Activated CD4-positive, alpha-beta T cell treated with anti-CD3 and anti-CD28 coated beads, Interleukin-2, amount 50 U/mL, for 24 hours (primary cell): ENCODE measurements at places on chromosomes 16 and 17.

- peak; percentile 77 for DNase-seq
Observed at GRCh38 chr17:56779898-56780777, 53.6 kb downstream of the C17orf67 start.

- DNase-seq: no peak
Observed at GRCh38 chr17:66405836-66406677, 103.6 kb downstream of the PRKCA start.

GRCh38 chr17:72696721-72697120 is 395.8 kb downstream of the SLC39A11 start:
- DNase-seq: no peak

- DNase-seq: no peak
Observed at GRCh38 chr17:46159686-46160085, 33.5 kb downstream of the KANSL1 start.

DNA sequence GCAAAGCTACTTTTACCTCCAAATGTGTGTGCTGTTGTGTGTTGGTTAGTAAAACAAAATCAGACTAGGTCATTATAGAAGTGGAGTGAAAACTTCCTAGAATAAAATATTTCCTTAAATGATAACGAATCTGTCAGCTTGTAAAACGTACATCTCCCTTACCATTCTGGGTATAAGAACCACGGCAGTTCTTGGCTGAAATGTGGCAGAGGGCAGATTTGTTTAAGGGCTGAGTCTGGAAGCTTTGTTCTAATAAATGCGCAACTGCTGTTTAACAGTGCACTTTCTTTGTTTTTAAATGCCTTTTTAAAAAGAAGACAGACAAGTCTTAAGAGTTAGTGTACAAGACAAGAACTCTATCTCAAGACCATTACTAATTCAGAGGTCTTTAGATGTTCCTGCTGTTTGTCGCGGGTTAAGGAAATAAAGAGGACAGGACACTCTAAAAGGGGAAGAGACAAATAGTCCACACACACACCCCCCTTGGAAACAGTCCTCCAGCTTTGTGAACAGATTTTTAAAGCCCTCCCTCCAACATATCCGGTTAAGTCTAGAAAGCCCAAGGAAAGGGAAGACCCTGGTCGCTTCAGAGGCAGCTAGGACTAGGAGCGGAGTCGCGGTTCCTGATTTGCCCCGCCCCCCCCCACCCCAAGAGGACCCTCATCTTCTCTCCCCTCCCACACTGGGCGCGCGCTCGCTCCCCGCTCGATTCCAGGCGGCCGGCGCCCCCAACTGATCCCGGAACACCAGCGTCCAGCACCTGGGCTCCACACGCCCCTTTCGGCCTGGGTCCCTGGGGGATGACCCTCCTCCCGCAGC is 658 bp downstream of the SYNRG start:
- no peak for DNase-seq

GRCh38 chr16:54879681-54880080 is 51.0 kb upstream of the IRX5 start:
- no peak for DNase-seq

DNA sequence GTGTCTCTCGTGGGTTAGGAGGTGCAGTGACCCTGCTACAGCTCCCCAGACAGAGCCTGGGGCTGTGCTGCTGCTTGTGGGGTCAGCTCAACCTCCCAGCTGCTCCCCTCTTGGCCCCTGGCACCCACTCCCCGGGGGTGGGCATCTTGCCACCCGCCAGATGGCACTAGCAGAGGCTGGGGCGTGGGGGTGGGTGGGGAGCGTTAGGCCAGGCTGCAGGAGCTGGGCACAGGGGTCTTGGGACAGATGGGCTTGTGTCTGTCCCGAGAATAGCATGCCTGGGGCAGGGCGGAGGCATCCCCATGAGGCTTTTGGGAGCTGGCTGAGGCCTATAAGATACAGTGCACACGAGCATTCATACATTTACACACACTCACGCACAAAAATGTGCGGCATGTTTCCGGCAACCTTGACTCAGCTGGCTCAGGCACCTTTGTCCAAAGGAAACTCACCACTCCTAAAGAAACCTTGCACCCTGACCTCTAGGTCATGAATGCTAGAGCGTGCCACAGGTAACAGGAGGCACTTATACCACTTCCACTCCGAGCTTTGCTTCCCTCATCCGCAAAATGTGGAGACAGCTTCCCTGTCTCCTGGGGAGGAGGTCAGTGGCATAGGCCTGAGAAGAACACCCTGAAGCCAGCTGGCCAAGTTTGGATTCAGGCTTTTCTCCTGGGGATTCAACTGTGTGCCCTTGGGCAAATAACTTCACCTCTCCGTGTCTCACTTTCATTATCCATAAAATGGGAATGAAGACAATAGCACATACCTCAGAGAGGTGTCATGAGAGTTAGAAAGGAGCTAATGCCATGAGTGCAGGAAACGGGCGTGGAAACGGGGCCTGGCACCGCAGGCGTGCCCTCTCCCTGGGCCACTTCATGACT is 78.9 kb upstream of the LHX1 start:
- no peak for DNase-seq

DNA sequence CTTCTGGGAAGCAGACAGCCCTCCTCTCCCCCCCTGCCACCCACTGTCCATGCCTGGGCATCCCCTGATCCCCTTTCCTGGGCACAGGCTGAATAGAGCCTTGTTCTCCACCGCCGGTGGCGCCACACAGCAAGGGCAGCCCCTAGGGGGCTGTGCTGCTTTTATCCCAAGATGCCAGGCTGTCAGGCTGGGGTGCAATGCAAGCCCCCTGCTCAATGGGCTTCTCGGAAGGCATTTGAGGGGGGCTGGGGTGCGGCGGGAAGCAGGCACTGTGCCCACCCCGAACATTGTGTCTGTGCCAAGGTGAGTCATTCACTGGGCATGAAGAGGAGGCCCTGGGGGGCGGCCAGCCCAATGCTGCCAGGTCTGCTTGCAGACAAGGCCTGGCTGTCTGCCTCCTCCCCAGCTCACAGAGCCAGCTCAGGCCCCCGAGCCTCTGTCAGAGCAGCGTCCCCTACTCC is 1.5 kb upstream of the GFAP start:
- no peak for DNase-seq

DNA sequence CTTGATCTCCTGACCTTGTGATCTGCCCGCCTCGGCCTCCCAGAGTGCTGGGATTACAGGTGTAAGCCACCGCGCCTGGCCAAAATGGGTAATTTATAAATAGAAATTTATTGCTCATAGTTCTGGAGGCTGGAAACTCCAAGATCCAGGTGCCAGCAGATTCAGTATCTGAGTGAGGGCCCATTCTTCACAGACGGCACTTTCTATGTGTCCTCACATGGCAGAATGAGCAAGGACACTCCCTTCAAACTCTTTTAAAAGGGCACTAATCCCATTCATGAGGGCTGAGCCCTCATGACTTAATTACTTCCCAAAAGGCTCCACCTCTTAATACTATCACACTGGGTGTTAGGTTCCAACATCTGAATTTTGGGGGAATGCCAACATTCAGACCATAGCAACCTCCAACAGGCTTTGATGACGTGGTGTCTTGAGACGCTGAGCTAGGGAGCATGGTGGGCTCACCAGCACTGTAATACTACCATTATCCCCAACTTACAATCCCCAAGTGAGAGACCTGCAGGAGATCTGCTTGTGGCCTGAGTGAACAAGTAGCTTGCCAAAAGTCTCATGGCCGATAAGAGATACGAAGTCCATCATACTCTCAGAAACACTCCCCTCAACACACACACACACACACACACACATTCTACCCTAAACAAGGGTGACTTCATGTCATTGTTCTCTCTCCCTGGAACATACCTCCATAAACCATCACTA is 8.5 kb downstream of the CMTM4 start:
- DNase-seq: no peak

DNA sequence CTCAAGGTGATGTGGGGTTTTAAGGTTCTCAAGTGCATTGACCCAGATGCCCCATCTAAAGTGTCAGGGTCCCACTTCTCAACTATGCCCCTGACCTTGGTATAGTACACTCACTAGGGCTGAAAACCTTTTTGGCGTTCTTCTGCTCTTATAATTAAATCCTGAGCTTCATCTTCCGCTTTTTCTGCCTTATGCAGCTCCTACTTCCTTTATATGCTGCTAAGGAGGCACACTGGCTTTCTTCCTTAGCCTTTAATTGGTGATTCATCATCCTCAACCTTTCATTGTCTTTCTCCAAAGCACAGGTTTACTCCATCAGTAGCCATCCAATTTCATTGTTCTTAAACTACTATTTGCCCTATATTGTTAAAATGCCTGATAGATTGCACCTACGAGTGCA is 5.3 kb upstream of the NF1 start:
- no peak for DNase-seq

DNA sequence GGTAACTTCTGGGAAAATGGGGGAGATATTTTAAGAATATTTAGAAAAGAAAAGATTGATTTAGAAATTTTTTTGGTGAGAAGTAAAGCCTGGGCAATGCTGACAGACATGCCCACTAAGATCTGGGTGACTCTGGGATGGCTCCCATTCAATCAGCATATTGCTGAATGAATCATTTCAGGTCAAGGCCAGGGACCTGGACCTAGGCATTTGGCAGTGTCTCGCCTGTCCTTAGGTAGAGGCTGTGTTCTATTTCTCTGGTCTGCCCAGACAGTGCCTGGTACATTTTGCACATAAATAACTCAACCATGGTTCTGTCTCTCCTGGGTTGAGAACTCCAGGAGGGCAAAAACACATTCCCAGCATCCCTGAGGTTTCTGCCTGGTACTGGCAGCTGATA is 39.9 kb downstream of the SMPD3 start:
- DNase-seq: no peak

- DNase-seq: no peak
Observed at GRCh38 chr16:4689864-4690704, 3.3 kb upstream of the NUDT16L1 start.

GRCh38 chr17:69065113-69065512 is 4.4 kb upstream of the ABCA9 start:
- DNase-seq: no peak

DNA sequence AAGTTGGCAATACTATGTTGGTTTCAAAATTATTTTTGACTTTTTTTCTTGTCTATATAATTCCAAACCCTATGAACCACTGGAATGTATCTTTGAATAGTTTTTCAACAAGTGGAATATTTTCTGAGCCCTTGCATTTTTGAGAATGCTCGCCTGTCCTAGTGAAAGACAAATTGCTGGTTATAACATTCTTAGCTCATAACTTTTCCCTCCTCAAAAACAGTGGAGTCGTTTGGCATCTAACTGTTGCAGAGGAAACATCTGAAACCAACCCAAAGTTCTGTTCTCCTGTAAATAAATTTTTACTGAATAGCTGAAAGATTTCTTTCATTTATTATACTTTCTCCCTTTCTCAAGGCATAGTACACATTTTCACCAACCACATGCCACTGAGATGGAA is 11.3 kb upstream of the COX10 start:
- no peak for DNase-seq

DNA sequence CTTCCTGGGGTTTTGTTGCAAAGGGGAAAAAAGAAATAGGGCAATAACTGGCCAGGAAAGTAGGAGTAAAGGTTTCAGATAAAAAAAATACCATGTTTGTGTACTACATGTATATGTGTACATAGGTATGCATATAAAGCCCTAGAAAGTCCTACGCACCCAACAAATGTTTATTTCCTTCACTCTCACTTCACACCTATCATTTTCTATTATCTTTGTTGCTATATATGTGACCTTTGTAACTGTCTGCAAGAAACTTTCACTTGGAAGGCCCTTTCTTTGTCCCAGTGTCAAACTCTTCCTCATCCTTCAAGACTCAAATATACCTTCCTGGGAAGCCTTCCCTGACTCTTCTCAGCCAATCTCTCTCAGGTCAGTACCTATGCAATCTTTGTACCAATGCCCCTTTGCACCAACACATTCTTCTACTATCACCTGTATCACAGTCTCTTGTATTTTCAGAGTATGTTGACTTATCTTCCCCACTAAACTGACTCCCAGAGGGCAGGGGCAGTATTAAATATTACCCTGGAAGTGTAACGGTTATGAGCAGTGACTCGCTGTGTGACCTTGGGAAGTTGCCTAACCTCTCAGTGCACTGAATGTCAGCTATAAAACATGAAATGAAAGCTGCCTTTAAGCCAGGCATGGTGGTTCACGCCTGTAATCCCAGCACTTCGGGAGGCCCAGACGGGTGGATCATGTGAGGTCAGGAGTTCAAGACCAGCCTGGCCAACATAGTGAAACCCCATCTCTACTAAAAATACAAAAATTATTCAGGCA is 6.5 kb downstream of the XPO6 start:
- DNase-seq: no peak

DNA sequence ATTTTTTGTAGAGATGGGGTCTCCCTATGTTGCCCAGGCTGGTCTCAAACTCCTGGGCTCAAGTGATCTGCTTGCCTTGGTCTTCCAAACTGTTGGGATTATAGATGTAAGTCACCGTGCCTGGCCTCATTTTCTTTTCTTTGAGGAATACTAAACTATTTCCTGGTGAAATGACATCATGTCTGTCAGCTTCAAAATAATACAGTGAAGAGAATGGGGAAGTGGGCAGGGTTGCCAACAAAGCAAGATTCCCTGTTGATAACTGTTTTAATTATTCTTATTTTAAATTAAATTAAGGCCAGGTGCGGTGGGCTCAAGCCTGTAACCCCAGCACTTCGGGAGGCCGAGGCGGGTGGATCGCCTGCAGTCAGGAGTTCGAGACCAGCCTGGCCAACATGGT is 21.1 kb downstream of the PIPOX start:
- DNase-seq: no peak

GRCh38 chr16:6146874-6147425 is 1049.4 kb upstream of the EEF2KMT start:
- no peak for DNase-seq

DNA sequence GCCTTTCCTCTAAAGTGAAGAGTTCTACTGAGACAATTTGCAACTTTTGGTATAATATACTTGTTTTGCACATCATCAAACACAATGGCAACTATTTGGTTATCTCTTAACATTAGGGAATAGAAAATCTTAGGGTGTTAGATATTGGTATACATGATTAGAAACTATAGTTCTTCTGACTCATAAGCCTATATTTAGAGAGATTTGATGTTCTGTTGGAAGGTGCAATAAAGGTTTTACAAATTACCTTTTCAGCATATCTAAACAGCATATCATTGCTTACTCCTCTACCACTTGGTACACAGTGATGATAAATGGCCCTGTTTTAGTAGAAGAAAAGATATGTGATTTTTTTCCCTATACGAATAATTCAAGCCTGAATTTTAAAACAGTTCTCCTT is 6.2 kb downstream of the EVI2B start:
- DNase-seq: no peak
